K562 (cell line): ENCODE measurements at places on chromosomes 12 and 14.

DNA sequence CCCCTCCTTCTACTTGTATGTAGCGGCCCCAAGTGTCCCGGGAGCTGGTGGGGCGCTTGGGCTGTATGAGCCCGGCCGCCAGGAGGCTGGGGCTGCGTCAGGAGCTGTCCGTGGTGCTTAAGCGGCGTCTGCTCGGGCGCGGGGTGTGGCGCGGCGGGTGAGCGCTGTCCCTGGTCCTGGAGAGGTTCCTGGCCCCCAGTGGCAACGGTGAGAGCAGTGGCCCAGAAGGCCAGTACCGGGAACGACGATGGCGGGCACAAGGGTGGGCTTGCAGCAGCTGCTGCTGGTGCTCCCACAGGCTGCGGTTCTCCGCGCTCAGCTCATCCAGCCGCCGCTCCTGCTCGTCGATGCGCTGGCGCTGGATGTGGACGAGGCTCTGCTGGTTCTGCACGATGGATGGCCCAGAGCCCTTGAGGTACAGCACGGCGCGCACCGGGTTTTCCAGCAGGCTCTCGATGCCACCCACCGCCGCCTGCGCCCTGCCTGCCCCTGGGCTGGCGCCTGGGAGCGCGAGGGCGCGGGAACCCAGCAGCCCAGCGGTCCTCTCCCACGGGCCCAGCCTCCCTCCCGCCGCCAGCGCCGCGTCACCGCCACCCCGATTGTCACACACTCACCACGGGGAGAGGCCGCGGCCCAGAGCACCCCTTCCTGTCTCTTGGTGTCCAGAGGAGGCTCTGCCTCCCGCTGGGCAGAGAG is 41.9 kb upstream of the FKBP4 start:
- DNase-seq = peak; percentile 63
- no peak overlapping the region for H3K27ac ChIP-seq
- no peak overlapping the region for H3K4me3 ChIP-seq
- no peaks in the 10 kb centered on the region for H3K36me3 ChIP-seq

DNA sequence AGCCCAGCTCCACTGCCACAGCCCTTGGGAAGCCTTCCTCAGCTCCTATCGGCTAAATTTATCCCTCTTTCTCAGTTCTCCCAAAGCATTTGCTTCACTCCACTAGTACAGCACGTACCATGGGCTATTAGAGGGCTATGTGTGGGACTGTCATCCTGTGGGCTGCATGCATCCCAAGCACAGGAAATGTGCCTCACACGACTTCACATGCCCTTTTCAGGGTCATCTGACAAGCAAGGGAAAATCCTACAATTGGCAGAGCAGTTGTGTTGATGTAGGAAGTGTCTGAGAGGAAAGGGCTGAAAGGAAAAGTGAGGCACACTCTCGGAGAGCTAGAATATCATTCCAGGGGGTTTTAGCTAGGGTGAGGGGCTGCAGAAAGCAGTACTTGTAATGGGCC is 47.6 kb downstream of the NINJ2 start:
- no peak for DNase-seq
- no peak overlapping the region for H3K27ac ChIP-seq
- H3K4me3 ChIP-seq = no peak overlapping the region
- no peaks in the 10 kb centered on the region for H3K27me3 ChIP-seq
- no peaks in the 10 kb centered on the region for H3K36me3 ChIP-seq

DNA sequence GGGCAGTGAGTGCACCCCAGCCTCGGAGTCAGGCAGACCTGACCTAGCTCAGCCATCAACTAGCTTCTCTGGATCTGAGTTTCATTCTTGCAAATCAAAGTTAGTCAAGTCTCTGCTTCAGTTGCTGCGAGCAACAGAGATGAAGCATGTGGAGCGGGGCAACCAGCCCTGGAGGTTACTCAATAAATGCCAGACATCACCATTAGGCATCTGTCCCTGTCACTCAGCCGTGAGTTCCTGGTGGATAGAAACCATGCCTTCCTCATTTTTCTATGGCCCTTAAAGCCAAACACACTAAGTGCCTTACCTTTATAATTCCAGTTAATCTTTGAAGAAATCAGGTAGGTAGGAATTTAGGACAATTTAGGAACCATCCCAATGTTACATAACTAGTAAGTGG is 19.3 kb downstream of the RFX4 start:
- H3K27me3 ChIP-seq = peaks cover 26% of the 10 kb centered on the region
- no peak for DNase-seq
- no peaks in the 10 kb centered on the region for H3K36me3 ChIP-seq
- no peak overlapping the region for H3K27ac ChIP-seq
- H3K4me1 ChIP-seq = peaks cover 5% of the 10 kb centered on the region; the same call in 1 of the 2 replicates

GRCh38 chr14:66330916-66331315 is 155.3 kb upstream of the CCDC196 start:
- H3K36me3 ChIP-seq = no peaks in the 10 kb centered on the region
- H3K4me1 ChIP-seq = no peaks in the 10 kb centered on the region
- no peak overlapping the region for H3K4me3 ChIP-seq
- DNase-seq = no peak

- peak overlapping the region; percentile 86 for H3K27ac ChIP-seq
- no peaks in the 10 kb centered on the region for H3K36me3 ChIP-seq
- H3K27me3 ChIP-seq = no peaks in the 10 kb centered on the region
- H3K4me3 ChIP-seq = peak overlapping the region; percentile 81
These were observed 903 bp upstream of the NT5DC3 start for GRCh38 chr12:103841690-103842584.

- no peak for DNase-seq
- H3K27ac ChIP-seq = no peak overlapping the region
- no peaks in the 10 kb centered on the region for H3K36me3 ChIP-seq
- no peaks in the 10 kb centered on the region for H3K27me3 ChIP-seq
- no peaks in the 10 kb centered on the region for H3K4me1 ChIP-seq
These were observed 185.4 kb downstream of the PPM1H start for GRCh38 chr12:62749586-62749985.

GRCh38 chr14:50260511-50260910 is 29.1 kb upstream of the SOS2 start:
- H3K27ac ChIP-seq = no peak overlapping the region
- no peaks in the 10 kb centered on the region; the same call in 1 of the 2 replicates for H3K4me1 ChIP-seq
- peaks cover 2% of the 10 kb centered on the region; the same call in 1 of the 3 replicates for H3K36me3 ChIP-seq
- no peaks in the 10 kb centered on the region for H3K27me3 ChIP-seq
- no peak overlapping the region for H3K4me3 ChIP-seq

DNA sequence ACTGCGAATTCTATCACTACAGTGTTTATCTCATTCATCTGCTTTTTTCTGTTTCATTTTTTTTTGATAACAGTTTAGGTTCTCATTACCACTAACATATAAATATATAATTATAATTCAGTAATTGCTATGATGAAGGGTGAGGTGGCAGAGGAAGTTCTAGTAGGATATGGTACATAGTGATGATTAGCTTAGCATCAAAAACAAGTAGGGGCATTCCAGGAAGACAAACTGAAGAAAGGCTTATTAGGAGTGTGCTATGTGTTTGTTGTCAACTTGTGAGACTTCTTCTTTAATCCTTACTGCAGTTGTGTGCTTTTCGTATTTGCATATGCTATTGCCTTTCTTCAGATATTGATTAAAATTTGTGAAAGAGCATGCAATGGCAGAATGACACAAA is 20.6 kb downstream of the FUT8 start:
- no peak overlapping the region for H3K4me3 ChIP-seq
- no peaks in the 10 kb centered on the region for H3K36me3 ChIP-seq
- H3K27ac ChIP-seq = peak overlapping the region; percentile 76; the same call in 2 of the 3 replicates
- peaks cover 6% of the 10 kb centered on the region; the same call in 1 of the 2 replicates for H3K4me1 ChIP-seq
- H3K27me3 ChIP-seq = no peaks in the 10 kb centered on the region
- no peak for DNase-seq

- no peak for DNase-seq
- peaks cover 3% of the 10 kb centered on the region; the same call in 2 of the 3 replicates for H3K4me1 ChIP-seq
- H3K36me3 ChIP-seq = no peaks in the 10 kb centered on the region
- H3K27ac ChIP-seq = no peak overlapping the region
- no peaks in the 10 kb centered on the region for H3K27me3 ChIP-seq
These were observed 26.4 kb upstream of the BATF start for GRCh38 chr14:75495882-75496281.

- H3K27me3 ChIP-seq = no peaks in the 10 kb centered on the region
- no peak overlapping the region for H3K4me3 ChIP-seq
- H3K36me3 ChIP-seq = no peaks in the 10 kb centered on the region
- no peak for DNase-seq
These were observed 328.6 kb downstream of the MDGA2 start for GRCh38 chr14:47346849-47347248.

- no peak for DNase-seq
- no peak overlapping the region for H3K4me3 ChIP-seq
- no peaks in the 10 kb centered on the region for H3K36me3 ChIP-seq
- no peaks in the 10 kb centered on the region for H3K4me1 ChIP-seq
- no peak overlapping the region for H3K27ac ChIP-seq
- no peaks in the 10 kb centered on the region for H3K27me3 ChIP-seq
These were observed 4.7 kb upstream of the EIF2S3B start for GRCh38 chr12:10501030-10501429.

DNA sequence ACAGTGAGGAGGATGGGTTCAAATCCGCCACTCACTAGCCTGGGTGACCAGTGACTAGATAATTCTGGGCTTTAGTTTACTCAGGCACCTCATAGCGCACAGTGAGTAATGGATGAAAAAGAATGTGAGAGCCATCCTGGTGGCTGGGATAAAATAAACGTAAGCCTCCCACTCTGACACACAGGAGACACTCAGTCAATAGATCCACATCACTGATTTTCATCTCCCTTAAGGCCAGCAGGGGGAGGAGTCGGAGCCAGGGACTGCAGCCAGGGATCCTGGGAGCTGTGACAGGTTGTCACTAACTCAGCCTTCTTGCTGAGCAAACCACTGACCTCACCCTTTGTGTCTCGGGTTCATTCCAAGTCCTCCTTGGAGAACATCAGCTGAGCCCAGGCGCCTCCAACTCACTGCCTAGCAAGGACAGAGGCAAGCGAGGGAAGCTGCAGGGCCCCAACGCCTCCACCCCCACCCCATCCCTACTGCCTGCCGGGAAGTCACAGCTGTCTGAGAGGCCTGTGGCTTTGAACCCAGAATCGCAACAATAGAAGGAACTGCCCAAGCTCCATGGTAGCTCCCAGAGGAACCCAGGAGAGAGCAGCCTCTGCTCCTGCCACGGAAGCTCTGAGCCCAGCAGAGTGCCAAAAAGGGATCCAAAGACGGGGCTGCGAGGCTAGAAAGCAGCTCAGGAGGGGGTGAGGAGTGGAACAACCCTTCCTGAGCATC is 30.7 kb downstream of the PXN start:
- no peaks in the 10 kb centered on the region for H3K27me3 ChIP-seq
- peak; percentile 76 for DNase-seq
- no peak overlapping the region for H3K4me3 ChIP-seq
- H3K27ac ChIP-seq = peak overlapping the region; percentile 51; the same call in 2 of the 3 replicates

GRCh38 chr12:75716291-75717025 is 205.0 kb upstream of the KRR1 start:
- no peaks in the 10 kb centered on the region for H3K27me3 ChIP-seq
- H3K4me1 ChIP-seq = peaks cover 5% of the 10 kb centered on the region; the same call in 2 of the 3 replicates
- H3K4me3 ChIP-seq = no peak overlapping the region
- DNase-seq = no peak
- H3K36me3 ChIP-seq = no peaks in the 10 kb centered on the region

GRCh38 chr12:121331248-121331647 is 21.0 kb downstream of the ANAPC5 start:
- H3K4me1 ChIP-seq = 0 out of 2 replicates have a peak, but pooled peaks cover 3% of the 10 kb centered on the region
- H3K27ac ChIP-seq = no peak overlapping the region
- H3K27me3 ChIP-seq = no peaks in the 10 kb centered on the region
- peaks cover 97% of the 10 kb centered on the region for H3K36me3 ChIP-seq
- DNase-seq = no peak
- H3K4me3 ChIP-seq = no peak overlapping the region

DNA sequence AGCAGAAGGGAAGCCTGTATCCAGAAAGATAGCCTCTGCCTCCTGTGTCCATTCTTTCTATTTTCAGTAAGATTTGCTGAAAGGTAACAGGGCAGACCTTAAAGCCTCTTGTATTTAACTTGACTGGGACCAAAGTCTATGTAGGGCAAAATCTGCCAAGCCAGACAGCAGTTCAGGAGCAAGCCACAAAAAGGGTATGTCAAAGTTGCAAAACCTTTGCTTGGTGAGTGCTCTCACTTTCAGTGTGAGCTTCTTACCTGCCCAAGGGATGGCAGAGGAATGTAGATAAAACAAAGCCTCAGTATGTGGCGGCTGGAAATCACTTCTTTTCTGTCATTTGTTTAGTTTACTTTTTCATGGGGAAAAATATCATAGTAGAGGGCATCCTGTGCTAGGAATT is 63.1 kb downstream of the PLEKHG7 start:
- no peaks in the 10 kb centered on the region for H3K36me3 ChIP-seq
- H3K4me1 ChIP-seq = no peaks in the 10 kb centered on the region
- H3K27ac ChIP-seq = no peak overlapping the region
- H3K27me3 ChIP-seq = no peaks in the 10 kb centered on the region

GRCh38 chr14:33480887-33481184 is 470.0 kb downstream of the EGLN3 start:
- no peak overlapping the region for H3K27ac ChIP-seq
- H3K4me3 ChIP-seq = no peak overlapping the region
- no peak for DNase-seq
- H3K4me1 ChIP-seq = peaks cover 23% of the 10 kb centered on the region; the same call in 2 of the 3 replicates

DNA sequence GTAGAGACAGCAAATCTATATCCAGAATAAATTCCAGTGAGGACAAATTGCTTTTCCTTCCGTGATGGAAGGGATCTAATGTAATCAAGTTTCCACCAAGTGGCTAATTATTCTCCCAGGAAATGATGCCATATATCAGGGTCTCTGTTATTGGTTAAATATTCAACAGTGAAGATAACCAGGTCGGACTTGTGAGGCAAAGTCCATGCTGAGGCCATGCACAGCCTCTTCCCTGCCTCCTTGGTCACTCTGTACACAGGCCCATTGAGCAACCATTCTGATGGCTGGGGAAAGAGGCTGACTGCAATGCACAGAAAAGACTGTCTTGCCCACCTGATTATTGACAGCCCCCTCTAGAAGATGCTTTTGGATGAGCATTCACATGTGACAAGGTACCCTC is 90.1 kb downstream of the TNFAIP2 start:
- H3K27me3 ChIP-seq = no peaks in the 10 kb centered on the region
- H3K4me1 ChIP-seq = peaks cover 11% of the 10 kb centered on the region
- H3K27ac ChIP-seq = no peak overlapping the region
- H3K4me3 ChIP-seq = no peak overlapping the region

GRCh38 chr14:34629344-34629656 is 648 bp downstream of the SNX6 start:
- peaks cover 16% of the 10 kb centered on the region for H3K4me1 ChIP-seq
- no peaks in the 10 kb centered on the region for H3K27me3 ChIP-seq
- H3K4me3 ChIP-seq = peak overlapping the region; percentile 78
- peak overlapping the region; percentile 87 for H3K27ac ChIP-seq

GRCh38 chr12:19842116-19842515 is 402.8 kb downstream of the AEBP2 start:
- H3K27me3 ChIP-seq = no peaks in the 10 kb centered on the region
- no peaks in the 10 kb centered on the region for H3K36me3 ChIP-seq
- no peak for DNase-seq
- H3K4me3 ChIP-seq = no peak overlapping the region
- no peaks in the 10 kb centered on the region for H3K4me1 ChIP-seq

GRCh38 chr14:93723001-93723400 is 65.3 kb downstream of the PRIMA1 start:
- H3K4me1 ChIP-seq = no peaks in the 10 kb centered on the region
- no peak overlapping the region for H3K4me3 ChIP-seq
- H3K36me3 ChIP-seq = no peaks in the 10 kb centered on the region
- H3K27ac ChIP-seq = no peak overlapping the region
